ENCODE measurements at places on chromosomes 12 and 14. TPM values are rescaled to one million over a fixed set of nuclear protein-coding genes. Genes with fewer than 3 reads are reported as not detected.

Gene IL23A
- 0.56 TPM for total RNA-seq

Gene PTPN21
- 47.6 TPM for total RNA-seq

Gene KERA
- total RNA-seq: not detected

Gene BHLHE41
- 125 TPM for total RNA-seq

Gene AKAP3
- total RNA-seq: 3.2 TPM

Gene ZBTB42
- 13.1 TPM for total RNA-seq

Gene TCP11L2
- 56.1 TPM for total RNA-seq

Gene TBX3
- 50.9 TPM for total RNA-seq

Gene NT5DC3
- 4.0 TPM for total RNA-seq

DNA sequence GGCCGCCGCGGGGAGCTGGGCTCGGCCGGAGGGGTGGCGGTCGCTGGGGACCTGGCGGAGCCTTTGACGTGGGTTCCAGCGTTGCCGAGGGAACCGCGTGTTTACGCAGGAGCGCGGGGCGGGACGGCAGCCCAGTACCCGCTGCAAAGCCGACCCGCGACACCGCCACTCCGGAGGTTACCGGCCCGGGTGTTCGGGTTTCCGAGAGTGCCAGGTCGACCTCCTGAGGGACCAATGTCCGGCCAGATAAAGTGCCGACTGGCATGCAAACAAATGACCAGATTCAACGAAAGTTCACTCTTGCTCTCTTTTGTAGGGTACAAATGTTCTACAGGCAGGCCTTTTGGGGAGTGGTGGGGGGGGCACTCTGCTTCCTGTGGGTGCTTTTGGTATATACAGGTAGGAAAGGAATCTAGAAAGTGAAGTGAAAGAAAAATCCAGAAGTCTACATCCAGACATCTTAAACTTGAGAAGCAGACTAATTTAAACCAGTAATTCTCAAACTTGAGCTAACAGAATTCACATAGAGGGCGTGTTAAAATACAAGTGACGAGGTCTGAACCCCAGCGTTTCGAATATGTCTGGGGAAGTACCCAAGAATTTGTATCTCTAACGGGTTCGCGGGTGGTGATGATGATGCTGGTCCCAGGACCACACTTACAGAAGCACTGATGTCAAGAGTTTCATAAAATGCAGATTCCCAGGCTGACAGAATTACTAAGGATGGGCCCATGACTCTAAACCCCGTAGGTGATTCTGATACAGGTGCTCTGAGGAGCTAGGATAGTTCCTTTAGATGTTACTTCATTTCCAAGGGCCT is at the start of gene GPR135:
GPR135 (minus strand) TSS at position 65 of the 820 bp plus-strand sequence. CDS start 154 bp downstream, outside the sequence.
- DNase-seq: no peak

DNA sequence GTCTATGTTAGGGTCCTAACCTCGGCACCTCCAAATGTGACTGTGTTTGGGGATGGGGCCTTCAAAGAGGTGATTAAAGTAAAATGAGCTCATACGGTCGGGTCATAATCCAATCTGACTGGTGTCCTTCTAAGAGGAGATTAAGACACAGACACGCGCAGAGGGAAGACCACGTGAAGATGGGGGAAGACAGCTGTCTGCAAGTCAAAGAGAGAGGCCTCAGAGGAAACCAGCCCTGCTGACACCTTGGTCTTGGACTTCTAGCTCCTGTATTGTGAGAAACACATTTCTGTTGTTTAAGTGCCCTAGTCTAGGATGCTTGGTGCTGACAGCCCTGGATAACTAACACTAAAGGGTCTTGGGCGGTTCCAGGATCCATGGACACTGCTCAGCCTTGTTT is 109.6 kb downstream of the DICER1 start:
- no peak for DNase-seq

GRCh38 chr14:20754308-20754707 is 8.6 kb downstream of the EDDM3A start:
- no peak for DNase-seq

DNA sequence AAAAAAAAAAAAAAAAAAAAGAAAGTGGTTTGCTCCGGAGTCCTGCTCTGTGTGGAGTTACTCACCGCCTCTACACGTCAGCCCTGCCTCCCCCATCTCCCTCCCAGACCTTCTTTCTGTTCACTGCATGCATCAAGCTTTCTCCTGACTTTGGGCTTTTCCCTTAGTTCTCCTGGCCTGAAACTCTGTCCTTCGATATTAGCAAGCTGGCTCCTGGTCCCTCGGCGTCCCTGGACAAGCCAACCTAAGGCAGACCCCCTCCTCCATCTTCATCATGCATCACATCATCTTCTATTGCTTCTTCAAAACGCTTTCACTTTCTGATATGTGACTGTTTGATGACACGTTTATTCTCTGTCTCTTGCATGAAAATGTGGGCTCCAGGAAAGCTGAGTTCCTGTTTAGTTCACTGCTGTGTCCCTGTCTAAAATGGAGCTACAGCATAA is 40.6 kb downstream of the SLC15A4 start:
- no peak for DNase-seq

GRCh38 chr12:60257063-60257462 is 661.2 kb downstream of the SLC16A7 start:
- DNase-seq: no peak

GRCh38 chr12:67280088-67280487 is 10.9 kb downstream of the CAND1 start:
- DNase-seq: no peak

DNA sequence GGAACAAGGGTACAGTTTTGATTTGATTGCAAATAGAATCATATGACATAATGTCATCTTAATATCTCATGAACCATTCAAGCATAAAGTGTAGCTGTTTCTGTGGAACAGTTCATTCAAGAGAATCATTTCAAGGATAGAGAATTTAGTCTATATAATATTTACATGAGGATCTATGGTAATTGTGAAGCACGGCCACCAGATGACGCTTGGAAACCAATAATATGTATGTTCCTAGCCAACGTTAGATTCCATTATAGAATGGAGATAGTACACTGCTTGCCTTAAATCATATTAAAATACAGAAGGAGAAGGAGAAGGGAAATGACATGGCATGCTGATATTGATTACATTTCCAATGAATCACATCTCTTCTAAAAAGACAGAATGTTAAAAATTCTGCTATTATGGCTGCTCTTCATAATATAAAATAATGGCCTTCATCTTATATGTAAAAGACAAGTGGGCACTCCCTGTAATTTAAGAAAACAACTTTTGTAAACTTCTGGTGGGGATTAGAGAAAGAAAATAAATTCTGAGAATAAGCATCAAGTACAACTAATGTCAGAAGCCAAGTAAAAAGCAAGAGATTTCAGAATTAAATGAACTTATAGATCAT is 351.0 kb downstream of the NAV3 start:
- no peak for DNase-seq

DNA sequence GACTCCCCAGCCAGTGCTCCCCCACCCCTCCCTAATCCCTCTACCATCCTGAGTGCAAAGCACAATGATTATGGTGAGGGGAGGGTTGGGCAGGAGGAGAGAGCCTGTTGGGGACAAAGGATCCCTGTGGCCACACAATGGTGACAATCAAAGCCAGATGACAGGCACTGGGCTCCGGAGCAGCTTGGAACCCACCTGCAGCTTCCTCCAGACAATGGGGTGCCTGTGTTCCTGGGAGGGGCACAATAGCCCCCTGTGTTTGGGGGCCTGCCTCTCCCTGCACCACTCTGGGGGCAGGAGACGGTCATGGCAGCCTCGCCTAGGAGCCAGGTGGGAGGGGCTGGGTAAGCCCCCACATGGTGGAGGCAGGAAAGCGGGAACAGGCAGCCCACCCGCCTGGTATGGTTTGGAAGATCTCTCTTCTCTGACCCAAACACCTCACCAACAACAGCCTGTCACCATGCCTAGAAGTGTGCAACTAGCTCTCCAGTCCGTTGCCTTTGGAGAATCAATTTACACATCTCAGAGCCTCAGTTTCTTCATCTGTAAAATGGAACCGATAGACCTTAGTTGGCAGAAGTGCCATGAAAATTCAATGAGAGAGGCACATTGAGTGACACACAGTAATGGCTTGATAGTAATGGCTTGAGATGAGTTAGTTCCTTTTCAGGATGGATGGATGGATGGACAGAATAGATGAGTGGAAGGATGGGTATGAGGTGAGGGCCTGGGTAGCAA is 53.0 kb downstream of the MVK start:
- DNase-seq: no peak

DNA sequence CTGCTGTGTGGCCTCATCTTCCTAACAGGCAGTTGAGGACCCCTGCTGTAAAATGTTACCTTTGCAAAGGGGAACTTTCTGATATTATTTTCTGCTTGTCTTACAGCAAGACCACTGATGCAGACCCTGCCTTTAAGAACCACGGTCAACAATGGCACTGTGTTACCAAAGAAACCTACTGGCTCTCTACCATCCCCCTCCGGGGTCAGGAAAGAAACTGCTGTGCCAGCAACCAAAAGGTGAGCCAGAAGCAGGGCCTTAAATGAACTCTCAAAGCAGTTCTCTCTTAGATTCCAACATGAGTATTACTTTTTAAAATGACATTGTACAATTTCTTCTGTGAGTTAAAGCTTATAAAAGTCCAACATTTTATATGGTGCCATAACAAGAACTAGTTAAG is 72.2 kb downstream of the EML1 start:
- no peak for DNase-seq

GRCh38 chr12:124655048-124655697 is 87.8 kb upstream of the NCOR2 start:
- no peak for DNase-seq

DNA sequence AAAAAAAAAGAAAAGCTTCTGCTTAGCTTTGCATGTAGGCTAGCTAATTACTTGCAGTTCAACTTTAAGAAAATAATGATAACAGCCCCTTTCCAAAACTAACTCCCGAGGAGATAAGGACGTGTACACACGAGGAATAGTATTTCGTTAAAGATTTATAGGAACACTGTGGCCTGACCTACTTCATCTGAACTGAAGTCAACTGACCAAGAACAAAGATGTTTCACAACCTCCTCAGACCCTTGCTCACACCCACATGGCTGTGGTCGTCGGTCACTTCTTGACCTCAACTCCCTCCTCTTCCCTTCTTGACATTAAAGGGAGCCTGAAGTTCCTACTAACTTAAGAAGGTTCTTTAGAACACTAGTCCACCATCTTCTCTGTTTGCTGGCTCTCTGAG is 25.3 kb upstream of the FAM181A start:
- DNase-seq: no peak

GRCh38 chr12:50746431-50746830 is 17.5 kb upstream of the ATF1 start:
- DNase-seq: no peak

DNA sequence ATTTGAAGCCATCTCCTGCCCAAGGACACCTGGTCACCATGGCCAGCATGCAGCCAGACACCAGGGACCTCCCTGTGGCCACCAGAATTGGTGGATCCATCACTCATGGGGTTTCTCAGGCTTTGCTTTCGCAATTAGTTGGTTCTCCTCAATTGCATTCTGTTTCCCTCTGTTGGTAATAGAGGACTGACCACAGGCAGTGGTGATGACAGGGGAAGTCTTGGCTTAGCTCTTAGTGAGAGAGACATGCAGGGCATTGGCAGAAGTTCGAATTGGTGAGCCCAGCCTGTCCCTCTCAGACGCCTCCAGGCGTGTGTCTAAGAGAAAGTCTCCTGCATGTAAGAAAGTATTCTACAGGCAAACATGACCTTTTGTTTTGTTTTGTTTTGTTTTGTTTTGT is 21.3 kb downstream of the HCAR2 start:
- no peak for DNase-seq

GRCh38 chr14:100078997-100079725 is 13.9 kb downstream of the EVL start:
- DNase-seq: no peak

- no peak for DNase-seq
Observed at GRCh38 chr12:28390761-28391385, 200.6 kb downstream of the CCDC91 start.

- DNase-seq: no peak
Observed at GRCh38 chr12:92431146-92431545, 271.6 kb upstream of the PLEKHG7 start.

DNA sequence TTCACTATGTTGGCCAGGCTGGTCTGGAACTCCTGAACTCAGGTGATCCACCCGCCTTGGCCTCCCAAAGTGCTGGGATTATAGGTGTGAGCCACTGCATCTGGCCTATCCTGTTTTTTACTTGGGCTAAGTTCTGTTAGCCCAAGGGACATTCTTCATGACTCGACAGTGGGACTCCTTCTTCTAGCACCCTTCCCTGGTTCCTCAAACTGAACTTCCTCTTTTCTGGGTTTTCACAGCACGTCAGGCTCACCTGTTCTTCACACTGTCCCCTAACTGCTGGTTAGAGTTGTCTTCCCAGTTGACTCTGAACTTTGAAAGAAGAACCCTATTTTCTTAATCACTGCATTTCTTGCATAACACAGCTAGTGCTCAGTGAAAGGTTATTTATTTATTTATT is 22.5 kb downstream of the CABP1 start:
- DNase-seq: no peak

GRCh38 chr12:12872934-12873275 is 18.5 kb upstream of the GPRC5A start:
- no peak for DNase-seq

GRCh38 chr14:101601606-101602465 is 40.5 kb downstream of the DIO3 start:
- DNase-seq: no peak

GRCh38 chr14:90627478-90627877 is 188.8 kb downstream of the TTC7B start:
- DNase-seq: no peak

DNA sequence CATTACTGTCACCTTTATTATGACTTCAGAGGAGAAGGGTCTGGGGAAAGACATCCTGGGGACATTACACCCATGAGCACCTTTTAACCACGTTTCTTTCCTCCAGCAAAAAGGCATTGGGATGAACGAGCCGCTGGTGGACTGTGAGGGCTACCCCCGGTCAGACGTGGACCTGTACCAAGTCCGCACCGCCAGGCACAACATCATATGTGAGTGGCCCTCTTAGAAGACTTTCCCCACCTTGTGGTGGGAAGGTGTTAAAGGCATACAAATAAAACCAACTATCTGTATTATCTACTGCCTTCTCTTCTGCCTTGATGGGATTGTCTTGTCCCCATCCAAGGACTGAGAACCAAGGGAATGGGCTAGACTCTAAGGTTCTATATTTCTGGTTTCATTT is 6.0 kb downstream of the PSMD9 start:
- DNase-seq: no peak

DNA sequence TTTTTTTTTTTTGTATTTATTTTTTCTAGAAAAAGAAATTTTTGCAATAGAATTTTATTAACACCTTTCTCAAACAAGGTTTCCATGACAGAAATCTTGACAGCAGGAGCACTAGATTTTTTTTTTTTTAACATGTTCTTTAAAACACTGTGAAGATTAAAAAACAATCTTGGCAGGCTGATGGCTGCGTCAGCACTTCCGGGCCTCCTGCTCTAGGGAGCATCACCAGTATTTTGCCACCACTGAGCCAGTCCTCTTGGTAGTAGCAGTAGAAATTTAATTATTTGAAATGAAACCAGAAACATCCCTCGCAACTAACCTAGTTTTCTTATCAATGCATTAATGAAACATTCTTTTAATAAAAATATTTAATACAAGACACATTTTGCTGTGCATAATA is 99.6 kb downstream of the APAF1 start:
- DNase-seq: no peak

GRCh38 chr12:128458301-128458974 is 191.5 kb downstream of the TMEM132C start:
- DNase-seq: no peak

Data from lower lobe of right lung (tissue), 2 donors.